Fibroblast of gingiva (primary cell): ENCODE measurements at places on chromosomes 11 and 22.

DNA sequence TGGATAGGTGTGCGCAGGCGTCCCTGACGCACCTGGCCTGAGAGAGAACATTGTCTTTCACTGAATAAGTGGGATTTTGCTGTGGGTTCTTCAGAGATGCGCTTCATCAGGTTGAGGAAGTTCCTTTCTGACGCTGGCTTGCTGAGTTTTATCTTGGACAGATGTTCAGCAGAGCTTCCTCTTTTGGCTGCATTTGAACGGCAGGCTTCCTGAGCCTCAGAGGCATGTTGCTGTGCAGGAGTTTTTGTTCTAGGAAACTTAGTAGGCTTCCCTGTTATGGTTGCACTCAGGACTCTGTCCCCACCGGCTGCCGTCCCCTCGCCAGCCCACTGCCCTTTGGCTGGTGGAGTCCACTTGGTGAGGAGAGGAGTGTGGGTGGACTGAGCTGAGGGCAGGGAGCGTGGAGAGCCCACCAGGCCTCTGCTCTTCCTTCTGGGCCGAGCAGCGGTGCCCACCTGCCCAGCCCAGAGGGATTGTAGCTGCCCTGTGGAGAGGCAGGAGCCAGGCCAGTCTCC, 17.2 kb downstream of the FRMD8 start:
- no peak for DNase-seq

- no peak for DNase-seq
These were observed 1.8 kb downstream of the UBQLN3 start for GRCh38 chr11:5507933-5508305.

DNA sequence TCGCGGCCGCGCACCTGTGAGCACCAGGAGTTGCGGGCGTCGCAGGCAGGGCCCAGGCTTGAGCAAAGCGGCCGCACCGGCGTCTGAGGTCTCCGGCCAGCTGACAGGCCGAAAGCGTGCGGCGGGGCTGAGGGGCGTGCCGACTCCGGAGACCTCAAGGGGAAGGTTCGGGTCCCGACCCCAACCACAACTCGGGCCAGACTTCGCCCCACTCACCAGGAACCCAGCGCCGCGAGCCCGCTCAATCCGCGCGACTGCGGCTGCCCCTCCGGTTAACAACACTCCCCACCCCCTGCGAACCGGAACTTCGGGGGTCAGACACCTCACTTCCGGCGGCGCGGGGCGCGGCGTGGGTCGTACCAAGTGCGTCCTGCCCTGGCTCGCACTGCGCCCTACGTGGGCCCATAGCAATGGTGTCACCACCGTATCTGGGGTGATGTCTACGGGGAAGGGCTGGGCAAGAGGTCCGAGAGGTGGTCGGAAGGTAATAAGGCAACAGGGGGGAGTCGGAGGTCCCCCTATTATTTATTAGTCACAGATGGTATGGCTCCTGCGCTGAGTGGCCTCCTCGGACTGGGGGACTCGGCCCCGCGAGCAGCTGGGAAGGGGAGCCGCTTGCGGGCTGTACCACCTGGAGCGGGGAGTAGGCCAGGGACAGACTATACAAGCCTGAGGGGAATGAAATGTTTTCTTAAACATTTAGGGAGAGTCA, at the start of gene SYVN1:
Gene SYVN1 (minus strand): TSS at position 280 of the 712 bp plus-strand sequence. CDS start 918 bp downstream, outside the sequence.
- peak; percentile 91 for DNase-seq

- no peak for DNase-seq
These were observed 77.5 kb downstream of the ZBTB16 start for GRCh38 chr11:114136686-114137640.

GRCh38 chr11:116179401-116179800, 593.4 kb downstream of the BUD13 start:
- no peak for DNase-seq

DNA sequence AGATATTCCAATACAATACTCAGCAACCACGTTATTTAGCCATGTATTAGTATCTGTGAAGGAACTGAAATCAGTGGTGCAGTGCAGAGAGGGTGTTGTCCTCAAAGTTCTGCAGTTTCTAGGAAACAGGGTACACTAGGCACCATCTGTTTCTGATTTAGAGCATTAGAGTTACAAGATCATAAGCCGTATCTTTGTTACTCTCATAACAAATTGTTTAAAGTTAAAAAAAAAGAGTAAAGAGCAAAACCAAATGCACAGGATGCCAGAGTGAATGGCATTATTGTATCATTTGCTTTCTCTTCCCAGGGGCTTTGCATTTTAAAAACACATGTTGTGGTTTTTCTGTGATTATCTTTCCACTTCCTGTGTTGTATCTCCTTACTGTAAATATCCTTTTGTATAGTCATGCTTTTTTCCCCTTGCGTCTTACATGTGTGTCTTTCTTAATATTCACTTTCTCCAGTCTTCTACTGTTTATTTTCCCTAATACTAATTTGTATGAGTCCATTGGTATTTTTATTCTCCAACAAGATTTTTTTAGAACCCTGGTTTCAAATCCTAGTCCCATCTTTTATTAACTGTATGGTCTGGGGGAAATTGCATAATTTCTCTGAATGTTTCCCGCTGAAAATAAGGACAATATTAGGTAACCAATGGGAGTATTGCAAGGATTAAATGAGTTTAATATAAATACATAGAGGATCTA, 15.2 kb upstream of the NUP160 start:
- DNase-seq, result peak; percentile 97

DNA sequence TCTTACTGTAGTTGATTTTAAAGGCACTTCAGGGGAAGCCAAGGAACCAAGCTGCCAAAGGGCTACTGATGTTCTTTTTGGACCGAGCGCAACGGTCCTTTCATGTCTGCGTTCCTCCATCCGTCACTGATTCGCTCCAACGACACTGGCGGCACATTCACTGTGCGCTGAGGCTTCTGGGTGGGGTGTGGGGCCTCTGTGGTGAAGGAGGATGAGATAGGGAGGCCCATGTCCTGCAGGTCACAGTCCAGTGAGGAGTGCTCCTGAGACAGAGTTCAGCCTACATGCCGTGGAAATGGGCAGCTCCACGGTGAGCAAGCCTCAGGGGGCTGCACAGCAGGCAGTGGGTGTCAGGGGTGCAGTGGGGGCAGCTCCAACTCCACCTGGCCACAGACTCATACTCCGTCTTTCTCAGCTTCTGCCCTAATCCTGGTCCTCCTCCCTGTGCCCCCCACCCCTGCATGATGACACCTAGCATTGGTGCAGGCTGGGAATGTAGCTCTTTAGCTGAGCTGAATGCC, 87.8 kb upstream of the SHANK2 start:
- no peak for DNase-seq

- no peak for DNase-seq
These were observed 9.9 kb downstream of the MAPK1 start for GRCh38 chr22:21857481-21857914.

GRCh38 chr11:75275581-75275980, 35.0 kb downstream of the TPBGL start:
- DNase-seq, result no peak

GRCh38 chr11:9091044-9091922, at the start of gene SCUBE2:
Gene SCUBE2 (minus strand): TSS chr11:9091599. CDS start chr11:9091528, 71 bp downstream.
- no peak for DNase-seq

DNA sequence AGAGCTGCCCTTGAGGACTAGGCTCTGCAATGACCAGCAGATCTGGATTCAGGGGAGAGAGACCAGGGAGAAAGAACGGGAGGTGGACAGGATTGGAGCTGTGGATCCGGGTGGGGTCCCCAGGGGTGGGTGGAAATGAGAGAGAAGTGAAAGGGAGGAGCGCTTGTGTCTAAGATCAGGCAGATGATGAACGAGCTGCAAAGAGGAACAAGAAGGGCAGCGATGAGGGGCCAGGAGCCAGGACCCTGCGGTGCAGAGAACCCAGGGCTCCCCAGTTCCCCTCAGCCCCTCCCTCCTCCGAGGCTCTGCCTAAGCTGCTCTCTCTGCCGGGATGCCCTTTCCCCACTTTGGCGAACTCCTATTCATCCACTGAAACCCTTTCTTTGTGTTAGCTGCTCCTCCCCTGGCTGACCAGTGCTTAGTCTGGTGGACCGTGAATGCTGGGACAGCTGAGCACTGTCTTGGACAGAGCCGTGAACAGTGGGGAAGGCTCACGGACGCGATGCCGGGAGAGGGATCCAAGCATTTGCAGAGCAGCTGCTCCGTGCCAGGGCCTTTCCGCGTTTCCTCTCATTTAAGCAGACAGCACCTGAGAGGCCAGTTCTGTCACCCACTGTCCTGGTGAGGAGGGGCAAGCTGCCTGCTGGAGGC, 35.9 kb downstream of the SHISAL1 start:
- no peak for DNase-seq

DNA sequence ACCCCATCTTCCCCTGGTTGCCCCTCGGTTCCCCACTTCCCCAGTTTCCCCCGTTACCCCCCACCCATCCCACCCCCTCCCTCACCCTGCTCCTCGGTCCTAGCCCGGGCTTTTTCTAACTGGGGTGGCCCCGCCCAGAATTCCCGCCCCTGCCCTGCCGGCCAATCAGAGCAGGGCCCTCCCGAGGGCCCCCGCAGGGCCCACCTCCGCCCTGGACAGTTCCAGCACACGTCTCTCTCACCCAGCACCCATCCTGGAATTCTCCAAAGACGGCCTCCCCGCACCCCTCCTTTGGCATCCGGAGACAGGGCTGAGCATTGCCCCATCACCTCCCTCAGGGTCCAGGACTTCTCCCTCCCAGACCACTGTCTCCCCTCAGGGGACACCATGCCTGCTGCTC, at the start of gene H19:
Gene H19 (minus strand): TSS at position 88 of the 400 bp plus-strand sequence.
- DNase-seq, result no peak

- no peak for DNase-seq
These were observed 17.9 kb downstream of the NADSYN1 start for GRCh38 chr11:71470946-71471345.

- DNase-seq, result no peak
These were observed 1178.3 kb downstream of the LRRC4C start for GRCh38 chr11:40281052-40281580.

DNA sequence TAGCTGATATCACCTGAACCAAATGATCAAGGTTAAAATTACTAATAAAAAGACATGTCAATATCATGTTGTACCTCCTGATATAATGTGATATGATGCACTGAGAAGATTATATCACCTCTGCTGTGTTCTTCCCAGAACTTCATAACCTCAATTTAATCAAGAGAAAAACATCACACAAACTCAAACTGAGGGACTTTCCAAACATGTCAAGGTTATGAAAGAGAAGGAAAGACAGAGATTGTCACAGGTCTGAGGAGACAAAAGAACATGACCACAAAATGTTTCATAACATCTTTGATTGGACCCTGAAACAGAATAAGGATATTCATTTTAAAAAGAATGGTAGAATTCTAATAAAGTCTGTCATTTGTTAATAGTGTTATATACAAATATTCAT, 43.0 kb upstream of the CFAP300 start:
- no peak for DNase-seq

DNA sequence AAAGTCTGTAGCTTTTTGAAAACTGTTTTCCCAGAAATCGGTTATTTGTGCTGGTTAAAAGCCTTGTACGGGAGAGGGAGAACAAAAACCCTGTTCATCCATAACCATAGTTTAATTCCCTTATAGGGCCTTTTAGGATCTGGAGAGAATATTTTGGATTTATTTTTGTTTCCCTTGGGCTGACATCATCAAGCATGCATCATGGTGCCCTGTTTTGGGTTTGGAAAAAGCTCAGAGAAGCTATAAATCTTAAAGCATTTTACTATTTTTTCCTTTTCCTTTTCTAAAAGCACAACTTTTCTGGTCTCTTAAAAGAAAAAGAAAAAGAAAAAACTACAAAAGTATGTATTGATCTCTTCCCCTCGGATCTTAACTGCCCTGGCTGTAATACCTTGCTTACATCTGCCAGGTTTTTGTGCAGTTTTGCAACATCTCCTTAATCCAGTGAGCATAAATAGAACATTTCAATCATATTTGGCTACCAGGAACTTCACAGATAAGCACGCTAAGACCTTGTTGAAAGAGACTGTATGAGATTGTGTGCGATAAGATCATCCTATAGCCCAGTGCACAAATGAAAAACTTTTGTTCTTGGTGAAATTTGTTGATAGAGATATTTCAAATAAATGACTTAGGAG, 88.0 kb downstream of the ZBTB16 start:
- DNase-seq, result no peak

- peak; percentile 52 for DNase-seq
These were observed 12.5 kb upstream of the THRSP start for GRCh38 chr11:78050964-78051831.

DNA sequence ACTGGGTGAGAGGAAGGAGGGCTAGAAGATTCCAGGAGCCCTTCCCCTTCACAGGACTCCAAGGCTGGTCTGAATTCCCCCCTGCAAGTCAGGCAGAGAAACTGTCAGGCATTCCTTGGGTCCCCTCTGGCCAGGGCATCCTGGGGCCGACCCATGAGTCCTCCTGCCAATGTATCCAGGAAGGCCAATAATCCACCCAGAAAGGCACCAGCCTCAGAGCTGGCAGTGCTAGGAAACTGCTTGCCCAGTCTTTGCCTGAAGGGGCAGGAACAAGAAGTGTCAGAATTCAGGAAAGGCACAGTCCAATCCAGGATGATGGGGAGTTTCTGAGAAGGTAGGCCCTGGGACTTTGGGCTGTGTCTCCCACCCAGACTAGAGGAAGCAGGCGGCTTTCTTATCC, 41.0 kb downstream of the BUD13 start:
- DNase-seq, result no peak

DNA sequence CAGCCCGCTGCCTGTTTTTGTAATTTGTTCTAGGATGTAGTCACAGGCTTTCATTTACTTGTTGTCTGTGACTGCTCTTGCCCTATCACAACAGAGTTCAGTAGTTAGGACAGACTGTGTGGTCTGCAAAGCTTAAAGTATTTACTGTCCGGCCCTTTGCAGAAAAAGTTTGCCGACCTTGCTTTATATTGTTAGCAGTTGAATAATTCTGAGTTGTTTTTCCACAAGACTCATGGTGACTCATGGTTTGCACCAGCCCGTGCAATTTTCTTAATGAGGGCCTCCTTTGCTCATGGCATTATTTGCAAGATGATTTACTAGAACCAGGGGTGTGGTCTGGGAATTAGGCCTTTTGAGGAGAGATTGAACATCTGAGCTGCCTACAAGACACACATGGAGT, 110.6 kb downstream of the SCN3B start:
- DNase-seq, result peak; percentile 43

- no peak for DNase-seq
These were observed 33.9 kb downstream of the ARRB1 start for GRCh38 chr11:75317446-75318122.

DNA sequence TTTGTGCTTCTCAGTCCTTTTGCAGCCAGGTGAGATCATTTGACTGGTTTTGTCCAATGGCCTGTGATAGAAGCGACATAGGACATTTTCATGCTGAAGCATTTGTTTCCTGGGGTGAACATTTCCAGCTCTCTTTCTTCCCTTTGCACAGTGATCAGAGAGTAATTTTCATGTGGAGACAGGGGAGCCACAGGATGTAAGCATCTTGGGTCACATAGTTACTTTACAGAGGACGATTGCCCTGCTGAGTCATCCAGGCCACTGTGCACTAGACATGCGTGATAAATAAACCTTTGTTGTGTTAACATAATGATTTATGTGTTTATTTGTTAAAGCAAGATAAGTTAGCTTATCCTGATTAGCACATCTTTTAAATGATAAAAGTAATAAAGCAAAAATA, 263.5 kb upstream of the CCDC179 start:
- DNase-seq, result no peak

GRCh38 chr11:9740202-9740883, 76.5 kb downstream of the SWAP70 start:
- no peak for DNase-seq
